ENCODE measurements at places on chromosomes 1 and 21. TPM values are rescaled to one million over a fixed set of nuclear protein-coding genes. Genes with fewer than 3 reads are reported as not detected.

The OR2L8 gene
- not detected for total RNA-seq

DNA sequence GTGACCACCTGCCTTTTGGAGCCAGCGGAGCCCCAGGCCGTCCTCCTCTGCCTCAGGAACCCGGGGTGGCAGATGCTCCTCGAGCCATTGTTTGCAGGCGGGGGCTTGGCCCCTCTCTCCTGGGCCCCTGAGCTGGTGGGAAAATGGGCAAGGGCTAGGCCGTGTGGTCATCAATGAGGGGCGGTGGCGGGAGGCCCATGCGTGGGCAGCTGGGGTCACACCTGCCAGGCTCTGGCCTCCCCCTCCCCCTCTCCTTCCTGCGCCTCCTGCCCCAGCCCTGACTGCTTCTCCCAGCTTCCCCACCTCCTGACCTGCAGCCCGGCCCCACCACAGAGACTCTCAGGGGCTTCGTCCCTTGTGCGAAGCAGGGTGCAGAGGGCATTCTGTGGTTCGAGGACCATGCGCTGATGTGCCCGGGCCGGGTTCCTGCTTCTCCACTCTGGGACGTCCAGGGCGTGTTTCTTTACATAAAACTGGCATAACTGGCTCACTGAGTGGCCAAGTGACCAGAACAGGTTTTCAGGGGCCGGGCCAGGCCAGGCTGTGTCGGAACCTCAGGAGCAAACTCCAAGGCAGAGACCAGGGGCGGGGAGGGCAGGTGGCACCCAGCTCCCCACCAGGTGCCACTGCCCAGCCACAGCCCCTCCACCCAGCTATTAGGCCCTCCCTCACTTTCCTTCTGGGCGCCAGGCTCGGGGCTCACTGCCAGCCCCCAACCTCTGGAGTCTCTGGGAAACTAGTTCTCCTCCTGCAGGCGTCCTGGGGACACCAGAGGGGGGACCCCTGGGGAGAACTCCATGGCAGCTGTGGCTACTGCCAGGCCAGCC, 9.3 kb downstream of the SAMD11 start:
- DNase-seq: no peak

- no peak for DNase-seq
Measured at GRCh38 chr1:119209596-119210295, 69.3 kb upstream of the WARS2 start.

GRCh38 chr1:86339014-86339812, 56.9 kb downstream of the ODF2L start:
- DNase-seq: no peak
